ENCODE measurements at places on chromosomes 12 and 14. TPM values are rescaled to one million over a fixed set of nuclear protein-coding genes. Genes with fewer than 3 reads are reported as not detected.

Gene NYNRIN
- total RNA-seq = 42.8 TPM

DNA sequence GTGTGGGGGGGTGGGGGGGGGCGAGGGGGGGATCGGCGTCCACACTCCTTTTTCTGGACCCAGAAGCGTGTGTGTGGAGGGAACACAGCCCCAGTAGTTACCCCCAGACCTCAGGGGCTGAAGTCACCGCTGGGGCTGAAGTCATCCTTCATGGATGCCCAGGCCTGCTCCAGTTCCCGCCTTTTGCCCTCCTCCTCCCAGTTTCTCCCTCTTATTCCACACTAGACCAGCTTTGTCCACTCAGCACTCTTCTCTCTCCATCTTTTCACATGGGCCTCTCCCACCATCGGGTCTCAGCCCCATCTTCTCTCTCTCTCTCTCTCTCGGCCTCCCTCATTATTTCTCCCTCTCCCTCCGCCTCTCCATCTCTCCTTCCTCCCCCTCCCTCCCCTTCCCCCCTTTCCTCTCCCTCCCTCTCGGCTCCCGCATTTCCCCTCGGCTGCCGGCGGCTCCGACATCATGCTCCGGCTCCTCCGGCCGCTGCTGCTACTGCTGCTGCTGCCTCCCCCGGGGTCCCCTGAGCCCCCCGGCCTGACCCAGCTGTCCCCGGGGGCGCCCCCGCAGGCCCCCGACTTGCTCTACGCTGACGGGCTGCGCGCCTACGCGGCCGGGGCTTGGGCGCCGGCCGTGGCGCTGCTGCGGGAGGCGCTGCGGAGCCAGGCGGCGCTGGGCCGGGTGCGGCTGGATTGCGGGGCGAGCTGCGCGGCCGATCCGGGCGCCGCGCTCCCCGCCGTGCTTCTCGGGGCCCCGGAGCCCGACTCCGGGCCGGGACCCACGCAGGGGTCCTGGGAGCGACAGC lies at the start of gene P3H3:
TSS of gene P3H3 (plus strand) at position 426 of the 799 bp plus-strand sequence. CDS start at position 460, 34 bp downstream.
- DNase-seq = peak; percentile 56
- peaks cover 20% of the 10 kb centered on the region for H3K4me1 ChIP-seq
- H3K27ac ChIP-seq = peak within 1 kb of the TSS; percentile 29
- peaks cover 8% of the 10 kb centered on the region for H3K36me3 ChIP-seq
- H3K27me3 ChIP-seq = no peaks in the 10 kb centered on the region
- peak within 1 kb of the TSS; percentile 62 for H3K4me3 ChIP-seq

Gene LHX5
- total RNA-seq = not detected

DNA sequence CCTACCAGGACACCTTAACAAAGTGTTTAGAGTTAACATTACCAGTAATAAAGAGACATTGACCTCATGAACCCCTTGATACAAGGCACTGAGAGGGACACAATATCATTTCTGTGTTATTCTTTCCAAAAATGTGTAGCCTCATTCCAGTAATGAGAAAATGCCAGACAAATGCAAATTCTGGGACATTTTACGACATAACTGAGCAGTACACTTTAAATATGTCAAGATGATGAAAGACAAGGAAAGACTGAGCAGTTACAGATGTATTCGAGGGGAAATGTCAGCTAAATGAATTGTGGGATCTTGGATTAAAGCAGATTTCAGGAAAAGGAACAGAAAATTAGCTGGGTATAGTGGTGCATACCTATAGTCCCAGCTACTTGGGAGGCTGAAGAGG lies 255.6 kb downstream of the ERC1 start:
- no peaks in the 10 kb centered on the region for H3K36me3 ChIP-seq
- peaks cover 4% of the 10 kb centered on the region for H3K4me1 ChIP-seq
- DNase-seq = no peak
- no peak overlapping the region for H3K27ac ChIP-seq
- no peaks in the 10 kb centered on the region for H3K27me3 ChIP-seq

- H3K27ac ChIP-seq = no peak overlapping the region
- no peak for DNase-seq
- no peaks in the 10 kb centered on the region for H3K4me1 ChIP-seq
- H3K27me3 ChIP-seq = no peaks in the 10 kb centered on the region
Observed at GRCh38 chr12:84862186-84862585, 50.4 kb downstream of the SLC6A15 start.

GRCh38 chr12:1559676-1560091 lies 34.7 kb downstream of the FBXL14 start:
- no peak for DNase-seq
- no peak overlapping the region for H3K27ac ChIP-seq
- H3K27me3 ChIP-seq = peaks cover 19% of the 10 kb centered on the region
- H3K36me3 ChIP-seq = no peaks in the 10 kb centered on the region
- no peaks in the 10 kb centered on the region for H3K4me1 ChIP-seq

DNA sequence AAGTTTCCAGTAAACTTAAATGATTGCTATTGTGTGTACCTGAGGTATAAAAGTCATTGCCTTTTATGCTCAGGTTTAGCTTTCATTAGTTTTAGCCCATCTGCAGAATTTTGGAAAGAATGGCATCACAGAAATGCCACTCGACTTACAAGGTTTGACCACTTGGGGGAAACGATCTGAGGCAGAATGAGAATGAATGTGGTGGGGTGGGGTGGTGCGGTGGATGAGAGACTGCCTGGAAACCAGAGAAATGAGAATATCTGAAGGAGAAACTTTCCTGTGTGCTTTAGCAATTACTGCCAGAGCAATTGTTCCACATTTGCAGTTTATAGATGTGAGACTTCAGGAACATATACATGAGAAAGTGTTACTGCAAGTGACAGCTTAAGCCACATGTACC lies 225.4 kb upstream of the PDE3A start:
- H3K4me3 ChIP-seq = no peak overlapping the region
- no peaks in the 10 kb centered on the region for H3K27me3 ChIP-seq
- no peaks in the 10 kb centered on the region for H3K36me3 ChIP-seq
- H3K4me1 ChIP-seq = no peaks in the 10 kb centered on the region
- no peak overlapping the region for H3K27ac ChIP-seq
- no peak for DNase-seq

Gene SNRNP35
- total RNA-seq = 27.9 TPM

DNA sequence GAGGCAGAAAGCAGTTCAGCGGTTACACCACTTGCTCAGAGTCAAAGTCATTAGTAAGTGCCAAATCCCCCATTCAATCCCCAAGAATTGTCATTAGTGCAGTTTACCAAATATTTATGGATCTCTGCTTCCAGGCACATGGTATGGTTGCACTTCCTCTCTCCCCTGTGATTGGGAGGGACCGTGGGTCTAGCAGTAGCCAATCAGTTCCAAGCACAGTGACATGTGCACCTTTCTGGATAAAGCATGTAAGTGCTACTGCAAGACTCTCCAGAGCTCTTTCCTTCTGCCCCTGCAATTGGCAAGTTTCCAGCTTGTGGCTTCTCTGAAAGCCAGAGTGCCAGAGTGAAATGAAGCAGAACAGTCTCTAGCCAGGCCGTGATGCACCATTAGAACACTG lies 85.3 kb upstream of the FLRT2 start:
- no peak for DNase-seq
- H3K4me1 ChIP-seq = no peaks in the 10 kb centered on the region
- no peaks in the 10 kb centered on the region for H3K36me3 ChIP-seq
- H3K27me3 ChIP-seq = no peaks in the 10 kb centered on the region
- no peak overlapping the region for H3K4me3 ChIP-seq
- H3K27ac ChIP-seq = no peak overlapping the region

- H3K36me3 ChIP-seq = no peaks in the 10 kb centered on the region
- DNase-seq = peak; percentile 52
- H3K27ac ChIP-seq = peak overlapping the region; percentile 55
- H3K4me1 ChIP-seq = peaks cover 28% of the 10 kb centered on the region
- H3K27me3 ChIP-seq = no peaks in the 10 kb centered on the region
- H3K4me3 ChIP-seq = no peak overlapping the region
Observed at GRCh38 chr12:76337583-76337982, 10.6 kb downstream of the BBS10 start.

Data from endothelial cell of umbilical vein (primary cell).